ENCODE measurements at places on chromosomes 6 and 20. TPM values are rescaled to one million over a fixed set of nuclear protein-coding genes. Genes with fewer than 3 reads are reported as not detected.

DNA sequence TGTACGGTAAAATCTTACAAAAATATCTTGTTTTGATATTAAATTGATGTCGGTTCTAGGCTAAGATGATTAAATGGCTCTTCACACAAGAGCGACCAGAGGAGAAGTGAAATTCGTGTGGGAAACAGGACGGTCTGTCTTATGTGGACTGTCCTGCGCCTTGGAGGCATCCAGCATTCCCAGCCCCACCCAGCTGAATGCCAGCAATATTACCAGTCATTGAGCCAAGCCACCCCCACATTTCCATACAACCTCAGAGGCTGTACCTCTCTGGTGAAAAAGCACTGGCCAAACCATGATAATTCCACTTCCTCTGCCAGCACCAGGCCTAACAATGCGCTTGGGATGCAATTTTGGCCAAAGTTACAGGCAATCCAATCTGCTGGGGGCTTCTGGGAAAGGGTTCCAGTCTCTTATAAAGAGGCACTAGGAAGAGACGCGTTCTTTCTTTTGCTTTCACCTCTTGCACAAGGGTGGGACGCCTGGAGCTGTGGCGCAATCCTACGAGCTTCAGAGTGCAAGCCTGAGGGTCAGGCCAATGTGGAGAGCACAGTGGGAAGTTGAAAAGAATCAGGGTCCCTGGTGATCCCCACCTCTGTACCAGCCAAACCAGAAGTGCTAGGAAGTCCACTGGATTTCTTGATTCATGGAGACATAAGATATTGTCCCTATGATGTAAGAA, 213.1 kb downstream of the PREX1 start:
- no peak for DNase-seq

GRCh38 chr20:63641146-63641791, 12.0 kb downstream of the STMN3 start:
- DNase-seq = no peak

- no peak for DNase-seq
These were observed 43.8 kb downstream of the PTCHD4 start for GRCh38 chr6:48067148-48067712.

- DNase-seq = no peak
These were observed 48.6 kb upstream of the GRIK2 start for GRCh38 chr6:101344885-101345284.

Gene GOPC
- total RNA-seq = 15.0 TPM

Data from activated naive CD4-positive, alpha-beta T cell treated with anti-CD3 and anti-CD28 coated beads, Interleukin-2, amount 50 U/mL, for 72 hours (primary cell).